Stimulated activated CD8-positive, alpha-beta memory T cell treated with anti-CD3 and anti-CD28 coated beads, Interleukin-15, amount 100 ng/mL, for 48 hours (primary cell): ENCODE measurements at places on chromosomes 3 and 15.

GRCh38 chr3:184683234-184683633 is 28.6 kb downstream of the MAGEF1 start:
- DNase-seq = no peak

GRCh38 chr15:77311618-77312398 is 108.1 kb downstream of the PEAK1 start:
- DNase-seq = no peak

DNA sequence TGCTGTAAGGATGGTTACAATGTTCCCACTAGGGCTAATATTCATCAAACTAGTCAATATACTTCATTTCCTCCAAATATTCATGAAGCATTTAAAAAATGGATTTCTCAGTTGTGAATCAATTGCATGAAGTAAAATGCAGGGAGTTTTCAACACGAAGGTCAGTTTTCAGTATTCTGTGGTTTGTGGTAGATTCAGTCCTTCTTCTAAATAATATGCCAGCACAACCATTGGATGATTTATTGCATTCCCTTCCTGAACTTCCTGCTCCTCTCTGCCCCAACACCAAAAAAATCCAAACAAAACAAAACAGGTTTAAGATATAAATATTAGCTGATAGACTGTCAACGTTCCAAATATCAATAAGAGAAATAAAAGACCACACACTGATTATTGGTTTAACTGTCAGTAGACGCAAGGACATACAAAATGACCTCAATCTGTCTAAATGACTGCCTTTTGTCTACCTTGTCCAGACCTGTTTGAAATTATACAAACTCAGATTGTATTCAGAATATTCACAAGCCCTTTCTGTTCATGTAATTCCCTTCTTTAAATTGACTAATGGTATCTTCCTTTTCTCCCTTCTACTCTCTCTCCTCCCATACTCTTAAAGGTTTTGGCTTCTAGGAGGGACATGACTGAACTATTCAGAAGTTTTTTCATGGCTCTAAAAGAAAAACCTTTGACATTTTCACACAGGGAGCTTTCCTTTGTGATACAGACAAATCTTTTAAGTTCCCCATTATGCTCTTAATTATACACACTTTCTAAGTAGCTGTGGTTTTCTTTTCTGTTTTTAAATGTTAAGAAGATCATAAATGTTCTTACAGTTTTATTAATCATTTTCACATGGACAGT is 92.6 kb upstream of the STT3B start:
- DNase-seq = no peak

DNA sequence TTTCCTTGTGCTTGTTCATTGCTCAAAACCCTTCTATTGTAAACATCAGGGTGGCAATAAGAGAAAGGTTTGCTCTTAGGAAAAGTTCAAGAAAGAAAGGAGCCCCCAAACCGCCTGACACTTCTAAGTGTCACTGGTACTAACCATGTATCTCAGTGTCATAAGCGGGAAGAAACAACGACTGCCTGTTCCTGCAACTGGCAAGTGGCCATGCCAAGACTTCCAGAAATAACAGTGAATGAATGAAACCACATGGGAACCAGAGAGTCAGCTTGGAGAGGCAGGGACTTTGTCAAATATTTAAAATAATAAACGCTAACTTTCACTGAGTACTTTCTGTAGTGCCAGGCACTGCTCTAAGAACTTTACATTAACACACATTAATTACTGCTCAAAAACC is 1.1 kb downstream of the PLSCR2 start:
- no peak for DNase-seq
